Head of caudate nucleus (tissue), 42 donors: ENCODE measurements at places on chromosomes 6 and 20.

DNA sequence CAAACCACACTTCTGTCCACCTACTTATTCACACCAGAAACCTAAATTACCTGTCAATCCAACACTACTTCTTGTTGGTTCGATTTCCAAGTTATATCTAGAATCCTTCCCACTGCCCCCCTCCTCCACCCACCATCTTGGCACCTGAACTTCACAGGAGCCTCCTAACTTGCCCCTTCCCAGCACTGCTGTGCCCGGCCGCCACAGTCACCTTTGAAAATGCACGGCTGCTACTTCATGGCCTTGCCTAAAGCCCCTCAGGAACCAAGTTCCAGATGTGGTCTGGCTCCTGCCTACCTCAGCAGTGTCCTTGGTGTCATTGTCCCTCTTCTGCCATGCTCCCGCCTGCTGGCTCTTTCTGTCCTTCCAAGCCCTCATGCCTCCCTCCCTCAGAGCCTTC is 31.2 kb downstream of the PKIG start:
- no peak for DNase-seq

DNA sequence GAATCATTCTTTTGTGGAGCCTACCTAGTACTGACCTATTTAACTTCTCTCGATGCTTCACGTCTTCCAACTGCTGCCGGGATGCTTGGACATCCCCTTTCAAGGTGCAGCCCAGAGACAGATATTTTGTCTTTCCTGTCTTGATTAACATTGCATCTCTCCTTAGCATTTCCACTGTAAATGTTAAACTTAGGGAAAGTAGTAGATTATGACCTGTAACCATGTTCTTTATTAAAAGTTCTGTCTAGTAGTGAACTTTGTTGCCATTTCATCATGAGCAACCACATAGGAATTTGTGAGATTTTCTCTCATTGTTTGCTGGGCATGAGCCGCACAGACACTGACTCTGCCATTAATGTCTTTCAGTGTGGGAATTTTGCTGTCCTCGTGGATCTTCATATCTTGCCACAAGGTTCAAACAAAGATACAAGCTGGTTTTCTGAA is 117.9 kb downstream of the JAG1 start:
- DNase-seq = no peak

DNA sequence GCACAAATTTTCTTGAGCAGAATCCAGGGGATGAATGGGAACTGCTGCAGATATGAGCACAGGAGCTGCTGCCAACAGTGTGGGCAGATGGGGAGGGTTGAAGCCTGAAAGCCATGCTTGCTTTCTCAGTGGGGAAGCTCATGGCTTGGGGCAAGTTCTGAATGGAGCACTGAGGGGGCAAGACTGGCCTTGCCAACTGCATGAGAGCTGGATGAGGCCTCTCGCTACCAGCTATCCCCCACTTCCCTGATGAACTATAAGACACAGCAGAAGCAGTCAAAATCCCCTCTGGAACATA is 28.3 kb downstream of the TREM1 start:
- no peak for DNase-seq

DNA sequence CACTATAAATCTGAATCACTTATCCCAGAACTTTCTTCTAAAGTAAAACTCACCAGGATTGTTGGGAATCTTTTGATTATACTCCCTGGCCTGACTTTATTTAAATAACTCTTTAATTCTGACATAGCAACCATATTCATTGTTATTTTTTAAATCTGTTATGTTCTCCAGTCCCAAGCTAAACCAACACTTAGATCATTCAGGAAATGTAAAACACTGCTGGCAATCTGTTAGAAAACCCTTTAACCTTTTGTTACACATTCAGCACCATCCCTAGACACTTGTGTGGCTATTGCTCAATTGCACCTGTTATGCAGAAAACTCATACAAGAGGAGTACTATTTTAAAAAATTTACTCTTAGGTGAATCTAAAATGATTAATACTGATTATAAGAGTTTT is 101.8 kb upstream of the NHSL1 start:
- no peak for DNase-seq

DNA sequence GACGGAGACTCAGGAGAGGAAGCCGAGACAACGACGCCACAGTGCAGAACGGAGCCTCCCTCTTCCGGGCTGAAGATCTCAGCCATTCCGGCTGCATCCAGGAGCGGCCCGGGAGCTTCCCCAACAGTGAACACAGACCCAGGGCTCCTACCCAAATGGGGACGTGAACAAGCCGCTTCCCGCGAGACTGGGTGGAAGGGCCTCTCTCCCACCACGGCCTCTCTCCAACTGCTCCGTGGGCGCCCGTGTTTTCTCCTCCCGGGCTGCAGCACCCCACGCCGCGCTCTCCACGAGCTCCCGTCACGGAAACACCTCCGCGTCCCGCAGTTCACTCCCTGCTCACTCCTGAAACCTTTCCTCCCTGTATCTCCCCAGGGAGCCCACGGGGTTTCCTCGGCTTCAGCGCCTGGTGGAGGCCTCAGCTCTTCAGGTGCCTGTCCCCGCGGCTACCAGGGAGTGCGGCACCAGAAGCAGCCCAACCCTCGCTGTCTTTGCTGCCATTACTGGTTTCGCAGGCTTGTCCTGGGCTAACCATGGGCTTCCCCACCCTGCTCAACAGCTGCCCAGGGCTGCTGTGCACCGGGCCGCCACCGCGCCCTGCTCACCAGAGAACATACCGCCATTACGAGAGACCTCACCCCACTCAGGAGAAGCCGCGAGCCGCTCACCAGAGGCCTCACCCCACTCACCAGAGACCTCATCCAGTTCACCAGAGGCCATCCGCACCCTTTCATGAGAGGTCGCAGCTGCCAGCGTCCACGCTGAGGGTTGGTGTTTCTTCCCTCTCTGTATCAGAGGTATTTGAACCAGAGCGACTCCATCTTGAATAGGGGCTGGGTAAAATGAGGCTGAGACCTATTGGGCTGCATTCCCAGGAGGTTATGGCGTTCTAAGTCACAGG is 922.8 kb downstream of the QKI start:
- DNase-seq = no peak

- DNase-seq = no peak
Measured at GRCh38 chr6:147127587-147127986, 76.6 kb upstream of the STXBP5 start.

- DNase-seq = no peak
Measured at GRCh38 chr20:36644706-36645095, 1.3 kb downstream of the SLA2 start.

DNA sequence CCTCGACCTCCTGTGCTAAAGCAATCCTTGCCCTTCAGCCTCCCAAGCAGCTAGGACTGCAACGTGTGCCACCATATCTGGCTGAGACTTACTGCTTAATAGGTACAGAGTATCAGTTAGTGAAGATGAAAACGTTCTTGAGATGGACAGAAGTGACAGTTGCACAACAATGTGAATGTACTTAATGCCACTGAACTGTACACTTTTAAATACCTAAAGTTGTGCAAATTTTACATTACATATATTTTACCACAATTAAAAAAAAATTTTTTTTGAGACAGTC is 25.9 kb downstream of the NUDT3 start:
- DNase-seq = no peak
